ENCODE measurements at places on chromosomes 2 and 18.
A peak's percentile ranks its signal among the peaks of the same experiment; 100 is the strongest.

DNA sequence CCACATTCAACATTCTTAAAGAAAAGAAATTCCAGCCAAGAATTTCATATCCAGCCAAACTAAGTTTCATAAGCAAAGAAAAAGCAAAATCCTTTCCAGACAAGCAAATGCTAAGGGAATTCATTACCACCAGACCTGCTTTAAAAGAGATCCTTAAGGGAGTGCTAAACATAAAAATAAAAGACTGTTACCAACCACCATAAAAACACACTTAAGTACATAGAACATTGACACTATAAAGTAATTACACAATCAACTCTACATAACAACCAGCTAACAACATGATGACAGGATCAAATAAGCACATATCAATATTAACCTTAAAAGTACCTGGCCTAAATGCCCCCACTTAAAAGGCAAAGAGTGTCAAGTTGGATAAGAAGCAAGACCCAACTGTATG is 153.5 kb downstream of the FTCDNL1 start:
- no peak for DNase-seq

DNA sequence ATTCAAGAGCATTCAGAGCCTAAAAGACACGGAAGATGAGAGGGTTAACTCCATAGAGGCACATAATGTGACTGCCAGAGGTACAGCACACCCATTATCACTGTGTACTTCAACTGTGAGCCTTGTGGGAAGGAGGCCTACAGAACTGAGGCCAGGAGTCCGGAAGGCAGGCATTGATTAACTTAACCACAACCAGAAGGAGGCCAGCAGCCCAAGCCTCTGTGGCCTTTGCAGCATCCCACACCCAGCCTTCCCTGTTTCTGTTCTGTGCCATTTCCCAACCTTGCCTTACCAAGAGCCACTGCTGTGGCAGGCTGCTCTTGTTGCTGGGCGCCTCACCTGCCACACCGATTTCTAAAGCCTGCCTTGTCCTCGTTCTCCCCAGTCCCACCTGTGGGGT is 27.2 kb downstream of the SIGLEC15 start:
- no peak for DNase-seq

DNA sequence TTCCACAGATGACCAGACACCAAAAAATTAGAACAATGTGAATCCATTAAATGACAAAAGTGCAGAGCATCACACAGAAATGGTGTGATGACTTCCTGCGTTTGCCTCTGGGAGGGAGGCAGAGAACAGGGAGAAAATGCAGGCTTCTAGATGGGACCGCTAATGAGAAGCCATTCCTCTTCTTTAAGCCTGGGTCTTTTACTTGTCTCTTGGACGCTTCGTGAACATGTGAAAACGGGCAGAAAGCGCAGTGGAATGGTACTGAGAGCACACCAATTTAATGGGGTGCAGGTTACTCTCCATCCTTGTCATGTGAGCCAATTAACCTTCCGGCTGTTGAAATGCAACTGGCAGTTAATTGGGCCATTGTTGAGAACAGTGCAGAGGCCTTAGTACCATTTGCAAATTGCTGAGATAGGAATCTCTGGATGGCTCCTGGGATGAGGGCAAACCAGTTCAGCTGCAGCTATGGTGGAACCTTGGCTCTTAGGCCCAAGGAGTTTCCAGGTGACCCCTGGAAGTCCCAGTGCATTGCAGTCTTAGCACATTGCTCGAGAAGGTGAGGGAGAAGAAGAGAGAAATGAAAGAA is 210.4 kb upstream of the CXCR4 start:
- DNase-seq: no peak

DNA sequence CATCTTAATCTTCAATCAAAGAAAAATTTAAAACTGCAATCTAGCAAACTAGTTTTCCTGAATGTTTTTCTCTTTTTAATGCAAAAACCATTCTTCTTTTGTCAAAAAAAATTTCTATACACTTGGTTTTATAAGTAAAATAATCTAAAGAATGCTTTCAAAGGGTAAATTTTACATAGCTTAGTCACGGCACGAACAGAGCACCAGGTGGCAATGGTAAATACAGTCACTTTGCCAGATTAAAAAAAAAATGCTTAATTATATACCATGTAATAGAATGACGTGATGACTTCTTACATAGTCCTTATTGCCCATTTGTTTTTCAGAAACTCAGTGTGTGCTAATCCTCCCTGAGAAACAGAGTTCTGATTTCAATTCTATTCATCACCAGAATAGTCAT is 10.4 kb downstream of the FEZ2 start:
- DNase-seq: no peak

- DNase-seq: no peak
Measured at GRCh38 chr2:206379266-206379665, 64.1 kb upstream of the ADAM23 start.

DNA sequence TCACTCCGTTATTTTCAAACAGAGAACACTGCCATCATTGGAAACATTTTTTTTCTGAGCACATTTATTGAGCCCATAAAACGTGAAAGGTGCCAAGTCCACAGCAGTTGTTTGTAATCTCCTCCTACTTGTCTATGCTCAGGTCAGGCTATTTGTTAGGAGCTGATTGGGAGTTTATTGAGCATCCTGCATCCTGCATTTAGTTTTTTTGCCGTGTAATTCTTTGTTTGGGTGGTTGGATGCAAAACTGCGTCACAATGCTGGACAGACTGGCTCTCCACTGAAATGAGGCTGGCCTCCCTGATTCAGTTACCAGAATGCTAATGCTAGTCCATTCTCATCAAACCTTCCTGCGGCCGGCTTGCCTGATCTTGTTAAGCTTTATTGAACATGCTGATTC is 71.4 kb downstream of the RAPGEF4 start:
- no peak for DNase-seq

GRCh38 chr2:8677646-8678592 is 3.9 kb upstream of the ID2 start:
- DNase-seq: peak; percentile 61

GRCh38 chr2:146817613-146818012 is 1027.2 kb upstream of the ACVR2A start:
- DNase-seq: no peak

DNA sequence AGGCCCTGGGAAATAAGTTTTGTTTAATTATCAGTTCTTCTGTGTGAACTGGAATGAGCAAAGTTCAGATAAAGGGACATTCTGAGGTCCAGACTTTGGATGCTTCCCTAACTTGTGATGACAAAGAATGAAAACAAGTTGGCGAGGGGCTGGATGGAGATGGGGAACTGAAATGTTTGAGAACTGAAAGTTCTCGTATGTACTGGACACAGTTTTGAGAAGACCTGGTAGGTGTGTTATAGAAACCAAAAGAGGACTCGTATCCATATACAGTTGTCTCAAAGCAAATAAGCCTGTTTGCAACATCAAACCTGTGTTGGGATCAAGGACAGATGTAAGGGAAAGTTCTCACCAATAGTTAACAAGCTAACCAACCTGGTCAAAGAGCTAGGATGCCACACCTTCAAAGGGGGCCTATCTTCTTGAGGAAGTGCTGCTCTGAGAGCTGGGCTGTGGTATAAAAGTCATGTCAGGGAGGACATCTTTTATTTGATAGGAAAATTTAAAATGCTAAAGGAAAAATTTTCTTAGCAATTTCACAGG is at the start of gene UPP2:
Gene UPP2, plus strand, starts transcription at position 493 of the 543 bp plus-strand sequence. CDS start 188 bp downstream, outside the sequence.
- no peak for DNase-seq

DNA sequence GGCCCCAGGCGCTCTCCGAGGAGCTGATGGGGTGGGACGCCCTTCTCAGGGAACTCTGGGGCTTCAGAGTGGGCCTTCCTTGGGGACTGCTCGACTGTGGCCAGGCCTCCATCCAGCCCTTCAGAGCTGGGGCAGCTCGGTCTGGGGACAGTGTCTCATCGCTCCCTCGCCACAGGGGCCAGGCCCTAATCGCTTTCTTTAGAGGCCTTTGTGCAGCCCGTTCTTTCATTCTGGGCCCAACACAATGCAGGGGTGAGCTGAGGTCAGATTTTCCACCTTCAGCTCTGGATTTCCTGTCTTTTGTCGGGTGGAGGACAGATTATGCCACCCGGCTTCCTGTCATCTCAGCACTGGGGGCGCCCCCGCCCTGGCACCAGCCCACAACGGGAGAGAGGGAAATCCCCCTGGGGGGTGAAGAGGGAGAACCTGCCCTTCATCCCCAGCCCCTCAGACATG is 25.2 kb downstream of the MYCN start:
- DNase-seq: no peak

DNA sequence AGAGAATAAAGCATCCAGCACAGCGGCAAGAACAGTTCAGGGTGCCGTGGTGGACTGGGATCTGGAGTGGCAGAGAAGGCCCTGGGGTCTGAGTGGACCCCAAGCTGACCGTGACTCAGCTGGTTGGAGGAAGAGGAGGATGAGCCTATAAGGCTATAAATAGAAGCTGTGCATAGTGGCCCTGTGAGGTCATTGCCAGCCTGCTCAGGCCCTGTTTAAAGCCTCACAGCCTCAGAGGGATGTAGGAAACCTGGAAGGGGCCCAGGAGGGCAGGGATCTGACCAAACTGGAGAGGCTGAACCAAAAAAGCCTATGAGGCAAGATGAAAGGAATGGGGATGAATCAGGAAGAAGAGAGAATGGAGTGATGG is 11.3 kb upstream of the DES start:
- DNase-seq: no peak

DNA sequence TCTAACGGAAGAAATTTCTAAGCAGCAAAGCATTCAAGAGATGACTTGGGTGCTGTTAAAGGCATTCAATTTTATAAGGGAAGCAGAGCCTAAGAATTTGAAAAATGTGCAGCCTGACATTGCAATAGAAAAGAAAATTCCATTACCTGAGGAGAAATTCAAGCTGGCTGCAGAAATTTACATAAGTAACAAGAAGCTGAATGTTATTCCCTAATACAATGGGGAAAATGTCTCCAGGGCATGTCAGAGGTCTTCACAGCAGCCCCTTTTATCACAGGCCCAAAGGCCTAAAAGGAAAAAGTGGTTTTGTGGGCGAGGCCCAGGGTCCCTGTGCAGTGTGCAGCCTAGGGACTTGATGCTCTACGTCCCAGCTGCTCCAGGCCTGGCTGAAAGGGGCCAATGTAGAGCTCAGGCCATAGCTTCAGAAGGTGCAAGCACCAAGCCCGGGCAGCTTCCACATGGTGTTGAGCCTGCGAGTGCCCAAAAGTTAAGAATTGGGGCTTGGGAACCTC is 306.7 kb downstream of the RDH14 start:
- DNase-seq: no peak

- DNase-seq: no peak
Measured at GRCh38 chr2:179805001-179805400, 56.4 kb downstream of the ZNF385B start.

Data from nephron progenitor cell (in vitro differentiated cells).